ENCODE measurements at places on chromosomes 6 and 20.

GRCh38 chr6:137370871-137371633 lies 123.1 kb downstream of the OLIG3 start:
- no peak for DNase-seq

DNA sequence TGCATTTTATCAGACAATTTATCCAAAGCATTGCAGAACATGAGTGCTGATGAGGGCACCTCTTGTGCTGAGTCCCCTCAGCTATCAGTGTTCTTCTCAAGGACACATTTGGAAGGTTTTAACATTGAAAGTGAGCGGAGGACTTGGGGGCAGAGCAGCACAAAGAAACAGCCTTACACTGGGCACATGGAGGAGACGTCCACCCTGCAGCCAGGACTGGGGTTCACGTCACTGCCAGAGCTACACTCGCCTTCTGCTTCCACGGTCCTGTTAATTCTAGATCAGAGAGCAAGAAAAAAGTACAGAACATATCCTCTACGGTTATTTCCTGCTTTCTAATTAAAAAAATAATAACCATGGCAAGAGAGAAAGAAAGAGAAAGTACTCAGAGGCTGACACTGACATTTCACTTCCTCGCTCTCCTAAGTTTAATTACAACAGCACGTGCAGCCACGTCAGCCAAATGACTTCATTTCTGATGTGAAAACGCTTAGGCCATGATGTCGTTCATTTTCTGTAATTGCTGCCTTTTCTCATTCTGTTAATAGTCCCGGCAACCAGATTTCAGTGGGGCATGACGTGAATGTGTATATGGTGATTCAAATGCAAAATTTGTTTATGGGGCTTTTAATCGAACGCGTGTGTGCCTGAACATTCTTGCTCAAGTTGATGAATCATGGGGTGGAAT lies 5.1 kb downstream of the PRND start:
- DNase-seq, result no peak

DNA sequence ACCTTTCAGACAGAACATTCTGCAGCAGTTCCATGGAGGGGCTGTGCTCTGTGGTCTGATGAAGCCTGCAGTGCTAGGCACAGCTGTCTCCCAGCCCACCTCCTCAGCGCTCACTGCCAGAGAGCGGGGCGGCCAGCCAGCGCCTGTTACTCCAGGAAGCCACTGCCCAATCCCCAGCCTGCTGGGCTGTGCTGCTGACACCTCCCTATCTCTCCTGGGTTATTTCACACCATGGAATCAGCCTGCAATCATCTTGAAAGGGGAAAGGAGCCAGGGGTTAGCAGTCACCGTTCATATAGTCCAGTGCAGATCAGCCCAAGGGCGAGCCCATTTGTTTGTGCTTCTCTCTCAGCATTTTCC lies 46.3 kb upstream of the NHSL1 start:
- DNase-seq, result no peak

GRCh38 chr20:15162079-15162647 lies 824.8 kb upstream of the FLRT3 start:
- DNase-seq, result no peak

- DNase-seq, result peak; percentile 77
These were observed 13.8 kb downstream of the ATXN1 start for GRCh38 chr6:16747232-16748024.

DNA sequence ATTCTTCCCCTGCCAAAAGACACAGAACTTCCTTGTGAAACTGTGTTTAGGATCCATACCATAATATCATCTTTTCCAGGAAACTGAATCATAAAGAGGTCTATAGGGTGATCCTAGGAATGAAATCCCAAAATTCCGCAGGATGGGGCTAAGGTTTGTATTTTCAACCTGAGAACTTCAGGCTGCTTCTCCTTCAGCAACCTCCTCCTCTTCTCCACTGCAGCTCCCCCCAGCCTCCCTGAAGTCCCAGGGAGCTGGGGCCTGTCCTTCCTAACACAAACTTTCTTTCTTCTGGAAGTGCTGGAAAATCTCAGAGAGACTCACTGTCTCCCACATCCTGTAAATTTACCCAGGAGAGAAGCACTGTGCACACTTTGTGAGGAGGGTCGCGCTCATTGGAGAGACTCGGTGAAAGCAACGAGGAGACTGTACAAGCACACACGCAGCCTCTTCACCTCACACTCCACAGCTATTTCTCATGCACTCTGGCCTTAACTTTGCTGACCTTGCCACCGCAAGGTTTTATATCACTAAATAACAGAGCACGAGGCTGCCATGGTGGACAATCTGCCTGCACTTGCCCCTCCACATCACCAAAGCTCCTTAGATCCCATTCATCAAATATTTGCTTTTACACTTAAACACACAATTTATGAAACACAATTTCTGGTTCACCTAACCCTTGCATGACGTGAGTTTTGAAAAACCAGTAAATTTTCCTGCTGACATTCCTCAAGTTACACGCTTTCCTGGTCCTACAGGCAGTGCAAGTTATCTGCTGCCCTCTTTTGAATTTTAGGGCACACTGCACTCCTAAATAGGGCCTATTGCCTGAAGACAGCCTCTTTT lies 14.3 kb downstream of the ID4 start:
- DNase-seq, result peak; percentile 90

DNA sequence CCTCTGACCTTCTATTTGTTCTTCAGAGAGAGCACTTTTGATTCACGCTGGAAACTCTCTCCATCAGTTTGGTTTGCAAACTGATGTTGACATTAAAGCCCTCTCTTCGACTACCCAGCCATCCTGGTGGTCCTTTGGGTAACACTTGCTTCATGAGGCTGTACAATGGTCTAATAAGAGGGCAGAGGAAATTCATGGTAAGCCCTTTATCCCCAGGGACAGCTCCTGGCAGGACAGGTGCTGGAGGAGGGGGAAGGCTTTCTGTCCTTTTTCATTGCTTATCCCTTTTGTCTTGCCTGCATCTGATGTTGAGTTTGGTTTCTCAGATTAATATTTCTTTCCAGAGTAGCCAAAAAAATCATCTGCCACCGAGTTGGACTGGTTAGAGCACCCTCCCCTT lies 52.1 kb upstream of the CD93 start:
- no peak for DNase-seq

- no peak for DNase-seq
These were observed 4.8 kb upstream of the STX16 start for GRCh38 chr20:58646257-58646656.

GRCh38 chr6:70073637-70074036 lies 207.3 kb downstream of the COL19A1 start:
- DNase-seq, result no peak

DNA sequence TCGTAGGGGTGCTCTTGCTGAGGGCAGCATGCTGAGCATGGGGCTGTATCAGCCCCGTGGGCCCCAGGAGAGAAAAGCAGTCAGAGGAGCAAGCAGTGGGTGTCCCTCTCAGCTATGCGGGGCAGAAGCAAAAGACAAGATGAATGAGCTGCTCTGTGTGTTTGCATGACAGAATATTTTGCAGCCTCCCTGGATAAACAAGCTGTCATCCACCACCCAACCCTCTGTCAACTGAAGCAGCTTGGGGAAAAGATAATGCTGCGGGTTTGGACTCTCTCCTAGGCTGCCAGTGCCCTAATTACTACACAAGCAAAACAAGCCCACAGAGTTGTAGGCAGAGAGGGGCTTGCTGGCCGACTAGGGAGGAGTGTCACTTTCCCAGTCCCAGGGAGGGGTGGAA lies 82.3 kb upstream of the PTPRT start:
- no peak for DNase-seq

All from PC-3 (cell line).